ENCODE measurements at places on chromosomes 7 and 10. TPM values are rescaled to one million over a fixed set of nuclear protein-coding genes. Genes with fewer than 3 reads are reported as not detected.

CAV1 gene
- 32.6 TPM for total RNA-seq

- no peaks in the 10 kb centered on the region for H3K4me1 ChIP-seq
- H3K4me3 ChIP-seq = no peak overlapping the region
- no peaks in the 10 kb centered on the region for H3K36me3 ChIP-seq
- no peak for DNase-seq
- no peaks in the 10 kb centered on the region for H3K27me3 ChIP-seq
- H3K27ac ChIP-seq = no peak overlapping the region
Observed at GRCh38 chr10:46235705-46236545, 50.9 kb upstream of the ANTXRL start.

GRCh38 chr7:158256091-158256816, 331.4 kb downstream of the PTPRN2 start:
- DNase-seq = no peak
- no peak overlapping the region for H3K27ac ChIP-seq
- H3K4me1 ChIP-seq = no peaks in the 10 kb centered on the region

ACTR3C gene
- total RNA-seq = 35.5 TPM

NOD1 gene
- 3.6 TPM for total RNA-seq

DNA sequence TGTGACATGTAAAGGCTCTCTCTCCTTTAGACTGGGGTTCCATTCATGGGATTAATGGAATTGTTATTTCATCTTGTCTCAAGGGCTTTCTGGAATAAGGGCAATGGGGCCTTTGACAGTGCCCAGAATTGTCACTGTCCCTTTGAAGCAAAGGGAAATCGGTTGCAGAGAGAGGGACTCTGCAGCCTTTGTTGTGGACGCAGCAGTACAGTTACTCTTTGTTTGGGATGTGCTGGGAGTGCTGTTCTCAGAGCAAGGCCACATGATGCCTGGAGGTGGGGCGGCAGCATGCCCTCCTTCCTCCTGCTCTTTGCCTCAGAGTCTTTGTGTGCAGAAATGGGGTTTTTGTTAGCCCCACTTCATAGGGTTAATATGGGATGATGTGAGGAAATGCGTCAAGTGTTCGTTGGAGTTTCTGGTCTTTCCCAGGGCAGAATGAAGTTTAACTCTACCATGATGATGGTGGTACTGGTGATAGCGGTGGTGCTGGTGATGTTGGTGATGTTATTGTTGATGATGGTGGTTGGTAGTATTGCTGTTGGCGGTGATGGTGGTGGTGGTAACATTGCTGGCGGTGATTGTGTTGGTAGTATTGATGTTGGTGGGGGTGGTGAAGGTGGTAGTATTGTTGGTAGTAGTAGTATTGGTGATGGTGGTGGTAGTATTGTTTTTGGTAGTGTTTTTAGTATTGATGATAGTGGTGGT, 45.3 kb downstream of the DOCK1 start:
- H3K4me3 ChIP-seq = no peak overlapping the region
- no peaks in the 10 kb centered on the region for H3K27me3 ChIP-seq
- DNase-seq = no peak
- H3K4me1 ChIP-seq = no peaks in the 10 kb centered on the region
- H3K36me3 ChIP-seq = no peaks in the 10 kb centered on the region
- H3K27ac ChIP-seq = no peak overlapping the region
